Karpas-422 (cell line): ENCODE measurements at places on chromosomes 13 and 19. TPM values are rescaled to one million over a fixed set of nuclear protein-coding genes. Genes with fewer than 3 reads are reported as not detected.

DNA sequence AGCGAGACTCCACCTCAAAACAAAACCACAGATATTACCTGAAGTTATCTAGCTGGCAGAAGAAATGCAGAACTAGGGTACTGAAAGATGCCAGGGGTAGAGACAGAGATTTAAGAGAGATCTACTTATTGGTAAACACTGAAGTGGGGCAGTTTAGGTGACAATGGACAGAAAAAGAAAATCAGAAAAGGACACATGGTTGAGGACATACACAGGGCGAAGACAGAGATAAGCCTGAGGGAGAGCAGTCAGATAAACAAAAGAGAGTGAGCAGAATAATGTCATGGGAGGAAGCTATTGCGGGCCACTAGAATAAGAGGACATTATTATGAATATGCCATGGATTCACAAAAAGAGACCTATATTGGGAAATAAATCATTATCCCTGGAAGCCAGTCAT is 3.3 kb downstream of the NEK5 start:
- DNase-seq, result no peak
- H3K4me1 ChIP-seq, result peaks cover 10% of the 10 kb centered on the region
- no peaks in the 10 kb centered on the region for H3K36me3 ChIP-seq
- no peaks in the 10 kb centered on the region for H3K27me3 ChIP-seq
- no peak overlapping the region for H3K4me3 ChIP-seq

DNA sequence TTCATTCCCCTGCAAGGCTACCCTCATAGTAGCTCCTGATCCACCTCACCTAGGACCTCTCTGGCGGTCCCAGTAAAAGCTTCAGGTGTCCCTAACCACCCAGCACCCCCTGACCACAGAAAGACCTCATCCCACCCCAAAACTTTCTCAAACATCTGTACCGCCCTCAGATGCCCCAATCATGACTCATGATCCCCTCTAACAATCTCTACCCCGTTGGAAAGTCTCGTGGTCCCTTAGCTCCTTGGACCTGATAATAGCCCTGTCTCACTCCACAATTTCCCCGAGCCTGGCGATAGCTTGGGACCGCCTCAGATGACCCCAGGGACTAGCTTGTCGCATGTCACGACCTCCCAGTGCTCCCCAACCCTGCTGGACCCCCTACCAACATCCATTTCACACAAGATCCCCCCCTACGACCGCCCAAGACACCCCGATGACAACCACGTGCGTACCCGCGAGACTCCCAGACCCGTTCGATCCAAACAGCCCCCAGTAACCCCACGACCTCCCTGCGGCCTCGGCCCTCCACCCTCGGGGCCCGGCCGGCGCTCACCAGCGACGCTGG is 450 bp downstream of the NDUFA11 start:
- H3K27ac ChIP-seq, result peak overlapping the region; percentile 73
- peaks cover 16% of the 10 kb centered on the region for H3K4me1 ChIP-seq

- H3K36me3 ChIP-seq, result no peaks in the 10 kb centered on the region
- DNase-seq, result no peak
- no peaks in the 10 kb centered on the region for H3K4me1 ChIP-seq
- H3K4me3 ChIP-seq, result no peak overlapping the region
- H3K27ac ChIP-seq, result no peak overlapping the region
Measured at GRCh38 chr13:43401361-43401760, 378.0 kb downstream of the DNAJC15 start.

DNA sequence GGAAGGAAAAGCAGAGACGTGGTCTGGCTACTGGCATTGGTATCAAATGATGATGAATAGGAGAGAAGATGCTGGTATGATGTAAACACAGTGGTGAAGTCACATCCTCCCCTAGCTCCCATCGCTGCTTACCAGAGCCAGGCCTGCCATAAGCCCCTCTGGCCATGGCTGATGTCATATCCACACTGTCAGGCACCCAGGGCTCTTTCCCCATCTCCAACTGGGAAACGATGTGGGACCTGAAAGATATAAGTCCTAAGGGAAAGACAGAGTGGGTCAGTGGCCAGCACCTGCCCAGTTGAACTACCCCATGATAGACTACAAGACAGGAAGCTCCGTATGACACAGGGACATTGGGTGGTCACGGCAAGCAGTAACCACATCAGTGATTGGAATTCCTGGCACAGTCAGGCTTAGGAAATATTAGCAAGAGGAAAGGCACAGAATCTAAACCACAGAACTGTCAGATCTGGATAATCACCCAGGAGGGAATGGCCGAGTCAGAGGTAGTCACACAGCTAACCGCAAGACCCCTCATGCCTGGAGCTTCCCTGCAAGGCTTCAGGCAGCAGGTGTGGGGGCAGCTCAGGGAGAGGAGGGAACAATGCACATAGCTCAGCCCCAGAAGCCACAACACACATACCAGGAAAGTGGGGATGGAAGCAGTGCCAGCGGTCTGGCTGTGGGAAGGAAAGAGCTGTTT is 3.8 kb downstream of the ZNF792 start:
- H3K27me3 ChIP-seq, result no peaks in the 10 kb centered on the region
- no peak for DNase-seq
- H3K27ac ChIP-seq, result no peak overlapping the region
- H3K4me3 ChIP-seq, result no peak overlapping the region
- H3K36me3 ChIP-seq, result peaks cover 42% of the 10 kb centered on the region

GRCh38 chr19:55838251-55838650 is 1.9 kb downstream of the NLRP4 start:
- no peak for DNase-seq
- peaks cover 5% of the 10 kb centered on the region; the same call in 1 of the 2 replicates for H3K4me1 ChIP-seq
- H3K36me3 ChIP-seq, result no peaks in the 10 kb centered on the region

DNA sequence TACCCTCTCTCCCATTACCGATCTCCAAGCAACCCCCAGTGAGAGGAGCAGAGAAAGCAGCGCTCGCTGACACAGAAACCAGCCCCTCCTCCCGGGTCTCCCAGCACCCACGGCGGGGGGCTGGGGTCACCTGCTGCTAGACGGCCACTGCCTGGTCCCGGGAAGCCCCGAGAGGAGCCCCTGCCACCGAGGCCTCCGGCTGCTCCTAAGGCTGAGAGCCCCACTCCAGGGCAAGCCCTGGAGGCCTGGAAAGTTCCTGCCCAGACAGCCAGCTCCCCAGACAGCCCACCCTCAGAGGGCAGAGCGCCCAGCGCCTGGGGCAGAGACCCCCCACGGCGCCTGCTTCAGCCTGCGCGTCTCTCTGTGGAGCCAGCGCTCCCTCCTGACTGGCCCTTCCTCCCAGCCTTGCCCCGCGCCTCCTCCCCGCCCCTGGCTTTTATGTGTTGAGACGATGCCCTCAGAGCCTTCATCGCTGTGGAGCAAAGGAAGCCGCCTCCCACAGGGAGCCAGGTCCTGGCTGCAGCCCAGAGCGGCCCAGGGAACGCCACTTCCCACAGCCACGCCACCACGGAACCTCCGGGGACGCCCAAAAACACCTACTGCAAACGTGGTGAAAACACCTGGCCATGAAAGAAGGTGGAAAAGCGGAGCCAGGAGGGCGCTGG is 51.1 kb downstream of the MLLT1 start:
- no peak overlapping the region for H3K27ac ChIP-seq
- H3K4me1 ChIP-seq, result no peaks in the 10 kb centered on the region
- DNase-seq, result no peak
- no peak overlapping the region for H3K4me3 ChIP-seq
- H3K27me3 ChIP-seq, result no peaks in the 10 kb centered on the region
- H3K36me3 ChIP-seq, result no peaks in the 10 kb centered on the region

GRCh38 chr13:27359199-27359821 is 65.1 kb upstream of the GTF3A start:
- H3K4me1 ChIP-seq, result no peaks in the 10 kb centered on the region
- no peaks in the 10 kb centered on the region for H3K27me3 ChIP-seq
- no peak overlapping the region for H3K4me3 ChIP-seq
- no peak overlapping the region for H3K27ac ChIP-seq

DNA sequence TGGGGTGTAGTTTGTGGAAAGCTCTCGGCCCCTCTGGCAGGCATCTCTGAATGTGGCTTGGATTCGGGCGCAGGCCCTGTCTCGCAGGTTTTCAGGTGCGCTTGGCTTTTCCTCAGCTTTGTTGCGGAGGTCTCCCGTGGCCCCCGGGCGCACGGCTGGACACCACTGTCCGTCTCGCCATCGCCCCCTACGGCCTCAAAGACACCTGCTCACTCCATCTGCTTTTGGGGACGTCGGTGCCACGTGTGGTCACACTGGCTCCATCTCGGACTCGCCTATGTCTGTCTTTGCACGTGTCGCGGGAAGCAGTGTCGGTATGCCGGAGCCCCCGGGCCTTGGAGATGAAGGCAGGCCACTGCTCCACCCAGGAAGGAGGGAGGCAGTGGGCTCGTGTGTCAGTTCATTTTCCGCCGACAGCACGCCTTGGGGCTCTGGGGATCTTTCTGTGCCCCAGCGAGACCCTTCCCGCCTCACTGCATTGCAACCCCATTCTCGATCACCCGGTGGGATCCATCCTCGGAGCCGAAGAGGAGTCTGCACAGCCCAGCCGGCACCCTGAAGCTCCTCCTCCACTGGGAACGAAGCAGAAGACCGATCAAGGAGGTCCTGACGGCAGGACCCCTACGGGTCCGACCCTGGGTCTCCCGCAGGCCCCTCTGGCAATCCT is 42.1 kb downstream of the ZNF146 start:
- no peaks in the 10 kb centered on the region for H3K4me1 ChIP-seq
- no peaks in the 10 kb centered on the region for H3K27me3 ChIP-seq
- no peak overlapping the region for H3K4me3 ChIP-seq
- no peaks in the 10 kb centered on the region for H3K36me3 ChIP-seq

DNA sequence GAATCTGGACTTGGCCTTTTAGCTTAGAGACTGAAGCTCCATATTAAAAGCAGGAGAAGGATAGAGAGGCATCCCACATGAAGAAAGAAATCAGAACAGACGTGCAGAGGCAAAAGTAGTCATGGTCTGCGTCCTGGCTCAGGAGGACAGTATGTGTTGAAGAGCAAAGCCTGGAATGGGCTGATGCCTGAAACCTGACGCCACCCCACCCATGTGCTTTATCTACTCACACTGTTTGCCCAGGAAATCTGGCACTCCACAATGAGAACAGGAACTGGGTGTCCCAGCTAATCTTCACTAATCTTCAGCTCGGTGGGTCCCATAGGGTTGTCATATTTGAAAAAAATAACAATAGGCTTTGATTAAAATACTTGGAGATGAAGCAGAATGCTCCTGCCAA is 549.0 kb upstream of the GPC6 start:
- no peaks in the 10 kb centered on the region for H3K27me3 ChIP-seq
- H3K4me1 ChIP-seq, result no peaks in the 10 kb centered on the region
- no peak overlapping the region for H3K27ac ChIP-seq
- H3K4me3 ChIP-seq, result no peak overlapping the region
- DNase-seq, result no peak

GRCh38 chr13:113075711-113076110 is 29.9 kb upstream of the F7 start:
- no peaks in the 10 kb centered on the region for H3K36me3 ChIP-seq
- H3K27ac ChIP-seq, result no peak overlapping the region
- H3K27me3 ChIP-seq, result no peaks in the 10 kb centered on the region
- DNase-seq, result no peak
- no peaks in the 10 kb centered on the region for H3K4me1 ChIP-seq

DNA sequence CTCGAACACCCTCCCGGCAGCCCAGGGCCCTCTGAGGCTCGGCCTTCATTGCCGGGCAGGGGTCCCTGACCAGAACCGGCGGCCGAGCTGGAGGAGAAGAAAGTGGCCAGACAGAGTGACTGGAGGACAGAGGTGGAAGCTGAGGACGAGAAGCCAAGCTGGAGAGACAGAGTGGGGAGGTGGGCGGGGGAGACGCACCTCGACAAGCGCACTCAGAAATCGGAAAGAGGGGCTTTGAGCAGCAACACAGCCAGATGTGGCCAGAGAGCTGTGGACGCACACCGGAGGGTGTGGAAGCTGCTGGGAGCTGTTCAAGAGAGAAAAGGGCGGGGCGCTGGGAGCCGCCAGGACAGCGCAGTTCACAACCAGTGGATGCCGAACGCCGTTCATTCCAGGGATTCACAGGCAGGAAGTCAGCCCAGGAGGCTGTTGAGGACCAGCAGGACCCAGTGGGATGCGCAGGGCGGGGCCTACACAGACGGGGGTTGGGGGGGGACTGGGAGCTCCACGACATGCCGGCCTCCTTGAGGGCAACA is 28.2 kb upstream of the C13orf46 start:
- no peaks in the 10 kb centered on the region for H3K27me3 ChIP-seq
- no peak for DNase-seq
- H3K36me3 ChIP-seq, result no peaks in the 10 kb centered on the region
- no peak overlapping the region for H3K4me3 ChIP-seq
- no peaks in the 10 kb centered on the region for H3K4me1 ChIP-seq
- no peak overlapping the region for H3K27ac ChIP-seq

GRCh38 chr19:22619371-22619770 is 14.8 kb upstream of the ZNF492 start:
- DNase-seq, result no peak
- no peak overlapping the region for H3K4me3 ChIP-seq
- no peaks in the 10 kb centered on the region for H3K27me3 ChIP-seq

- no peak overlapping the region for H3K27ac ChIP-seq
- no peak overlapping the region for H3K4me3 ChIP-seq
- no peak for DNase-seq
Measured at GRCh38 chr19:55315956-55316525, 9.1 kb downstream of the TMEM150B start.

DNA sequence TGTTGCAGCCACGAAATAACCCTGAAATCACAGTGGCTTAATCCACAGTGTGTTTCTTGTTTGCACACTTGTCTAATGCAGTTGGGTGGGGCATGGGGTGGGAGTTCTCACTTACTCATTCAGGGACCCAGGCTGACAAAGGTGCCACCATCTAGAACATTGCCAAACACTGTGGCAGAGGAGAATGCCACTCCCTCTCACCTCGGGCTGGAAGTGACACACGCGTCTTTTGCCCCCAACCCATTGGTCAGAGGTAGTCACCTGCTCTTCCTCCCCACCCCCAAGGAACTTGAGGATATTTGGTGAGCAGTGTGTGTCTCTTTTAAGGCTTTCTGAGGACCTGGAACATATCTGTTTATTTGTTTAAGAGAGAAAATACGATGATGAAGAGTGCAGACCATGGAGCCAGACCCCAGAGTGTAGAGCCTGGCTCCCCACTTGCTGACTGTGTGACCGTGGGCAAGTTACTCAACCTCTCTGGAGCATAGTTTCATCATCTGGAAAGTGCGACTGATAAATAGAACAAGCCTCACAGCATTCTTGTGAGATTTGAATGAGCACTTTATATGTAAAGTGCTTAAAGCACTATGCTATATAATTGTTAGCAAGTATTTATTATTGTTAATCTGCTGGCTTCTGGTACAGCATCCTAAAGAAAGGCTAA is 17.4 kb downstream of the GPR183 start:
- H3K36me3 ChIP-seq, result no peaks in the 10 kb centered on the region
- H3K4me3 ChIP-seq, result no peak overlapping the region
- H3K4me1 ChIP-seq, result peaks cover 9% of the 10 kb centered on the region
- H3K27ac ChIP-seq, result no peak overlapping the region
- no peak for DNase-seq
- H3K27me3 ChIP-seq, result no peaks in the 10 kb centered on the region

The ZNF541 gene
- not detected in 2 replicates for total RNA-seq

The KASH5 gene
- 0.52 and 0.65 TPM in 2 replicates for total RNA-seq

The GIPC3 gene
- total RNA-seq, result not detected in 2 replicates

The ZNF738 gene
- total RNA-seq, result 43.7 and 49.3 TPM in 2 replicates

The WIZ gene
- 5.3 and 5.4 TPM in 2 replicates for total RNA-seq

The FCHO1 gene
- 16.6 and 40.4 TPM in 2 replicates for total RNA-seq
